ENCODE measurements at places on chromosomes 3 and 15. TPM values are rescaled to one million over a fixed set of nuclear protein-coding genes. Genes with fewer than 3 reads are reported as not detected.

DNA sequence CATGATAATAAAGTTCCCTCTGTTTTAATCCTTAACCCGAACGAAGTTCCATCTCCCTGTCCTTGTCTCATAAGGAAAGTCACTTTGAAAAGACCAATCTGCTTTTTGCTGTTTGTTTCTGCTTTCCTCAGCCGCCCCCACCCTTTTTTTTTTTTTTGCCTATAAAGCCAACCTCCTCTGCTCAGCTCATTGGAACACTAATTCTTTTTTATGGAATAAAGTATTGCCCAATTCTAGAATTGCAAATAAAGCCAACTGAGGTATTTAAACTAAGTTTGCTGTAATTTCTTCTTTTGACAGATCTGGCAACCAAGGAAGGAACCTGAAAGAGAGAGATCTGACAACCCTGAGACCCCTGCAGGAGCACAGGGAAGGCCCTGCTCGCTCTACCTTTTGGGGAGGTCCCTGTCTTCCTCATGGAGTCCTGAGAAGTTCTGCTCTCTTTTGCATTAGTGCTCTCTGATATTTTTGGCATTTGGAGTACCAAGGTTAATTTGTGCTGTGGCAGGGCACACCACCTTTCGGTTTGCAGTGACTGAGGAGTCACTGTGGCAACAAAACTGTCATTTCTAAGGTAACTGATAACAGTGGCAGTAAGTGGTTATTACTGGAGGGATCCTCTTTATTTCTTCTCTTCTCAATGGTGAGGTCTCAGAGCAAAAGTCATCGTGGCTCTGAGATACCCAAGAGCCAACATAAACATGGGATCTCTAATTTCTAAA, 35.2 kb upstream of the TRPM1 start:
- DNase-seq = no peak

DNA sequence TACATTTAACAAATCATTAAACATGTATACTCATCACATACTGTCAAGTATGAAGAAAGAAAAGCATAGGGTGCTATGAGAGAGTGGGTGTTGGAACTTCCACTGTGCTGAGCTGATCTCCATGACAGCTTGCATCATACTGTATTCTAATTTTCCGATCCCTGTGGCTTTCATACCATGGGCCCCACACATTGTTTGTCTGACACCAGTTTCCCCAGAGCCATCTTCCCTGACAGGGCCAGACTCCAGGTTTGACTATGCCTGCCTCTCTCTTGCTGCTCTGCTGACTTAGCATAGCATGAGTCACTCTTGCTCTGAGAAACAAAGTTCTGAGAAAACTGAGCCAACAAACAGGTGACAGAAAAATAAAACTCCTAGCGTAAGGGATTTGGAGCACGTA, 37.0 kb upstream of the CASR start:
- no peak for DNase-seq

DNA sequence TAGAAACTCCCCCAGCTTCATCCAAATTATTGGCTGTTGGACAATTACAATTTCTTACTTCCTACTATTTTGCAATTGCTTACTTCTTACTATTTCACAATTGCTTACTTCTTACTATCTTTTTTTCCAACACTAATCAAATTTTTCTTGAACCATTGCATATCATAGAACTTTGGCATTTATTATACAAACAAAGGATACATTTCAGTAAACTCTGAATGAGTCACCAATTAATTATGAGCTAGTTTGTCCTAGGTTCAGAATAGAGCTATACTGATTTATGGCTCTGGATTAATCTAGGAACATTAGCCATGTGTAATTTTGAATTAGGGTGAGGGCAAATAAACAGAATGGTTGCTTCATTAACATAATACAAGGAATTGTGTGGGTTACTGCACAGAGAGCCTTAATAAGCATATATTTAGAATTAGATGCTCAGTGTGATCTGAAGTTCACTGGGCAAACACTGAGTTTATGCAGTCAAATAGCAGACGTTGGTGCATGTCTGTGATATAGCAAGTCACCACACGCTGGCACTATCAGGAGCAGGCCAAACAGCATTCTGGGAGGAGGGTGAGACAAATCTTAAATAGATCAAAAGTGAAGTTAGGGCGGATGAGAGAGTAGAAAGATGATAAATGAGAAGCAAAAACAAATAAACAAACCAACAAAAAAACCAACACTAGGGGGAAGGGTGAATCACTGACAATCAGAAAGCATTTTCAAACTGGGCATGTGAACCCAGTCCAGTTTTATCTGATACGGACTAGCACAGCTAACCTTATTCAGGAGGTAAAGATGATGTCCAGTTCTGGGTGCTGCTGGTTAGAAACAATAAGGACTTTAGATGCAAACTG, 21.5 kb downstream of the GABRR3 start:
- DNase-seq = no peak

DNA sequence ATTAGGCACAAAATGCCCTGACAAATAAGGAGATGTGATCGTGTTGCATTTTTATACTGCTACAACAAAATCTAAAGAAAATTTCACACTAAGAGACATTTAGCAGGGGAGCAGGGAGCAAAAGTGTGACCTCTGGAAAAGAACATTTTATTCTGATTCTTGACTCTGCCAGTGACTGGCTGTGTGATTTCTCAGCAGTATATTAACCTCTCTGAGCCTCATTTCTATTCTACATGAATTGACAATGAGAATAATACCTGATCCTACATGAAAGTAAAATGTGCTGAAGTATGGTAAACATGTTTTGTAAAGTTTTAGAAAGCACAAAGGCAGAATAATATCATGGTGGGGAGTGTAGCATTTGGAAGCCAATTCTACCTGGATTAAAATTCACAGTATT, 273.3 kb downstream of the SLC9A9 start:
- DNase-seq = no peak

DNA sequence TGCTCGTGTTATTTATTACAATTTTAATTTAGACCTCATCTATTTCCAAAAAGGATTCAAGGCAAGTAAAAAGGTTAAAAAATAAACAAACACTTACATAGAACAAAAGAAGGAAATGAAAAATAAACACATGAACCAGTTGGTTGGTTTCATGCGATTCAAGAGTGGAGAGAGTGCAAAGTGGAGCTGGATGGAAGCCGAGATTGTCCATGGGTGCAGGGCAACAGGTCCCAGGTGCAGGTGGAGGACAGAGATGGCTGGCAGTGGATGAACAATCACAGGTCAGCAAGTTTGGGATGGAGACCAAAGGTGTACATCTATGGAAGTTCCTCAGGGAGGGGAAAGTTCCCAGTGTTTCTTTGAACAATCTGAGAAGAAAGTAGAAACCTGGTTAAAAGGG, 11.6 kb upstream of the SEMA5B start:
- no peak for DNase-seq

DNA sequence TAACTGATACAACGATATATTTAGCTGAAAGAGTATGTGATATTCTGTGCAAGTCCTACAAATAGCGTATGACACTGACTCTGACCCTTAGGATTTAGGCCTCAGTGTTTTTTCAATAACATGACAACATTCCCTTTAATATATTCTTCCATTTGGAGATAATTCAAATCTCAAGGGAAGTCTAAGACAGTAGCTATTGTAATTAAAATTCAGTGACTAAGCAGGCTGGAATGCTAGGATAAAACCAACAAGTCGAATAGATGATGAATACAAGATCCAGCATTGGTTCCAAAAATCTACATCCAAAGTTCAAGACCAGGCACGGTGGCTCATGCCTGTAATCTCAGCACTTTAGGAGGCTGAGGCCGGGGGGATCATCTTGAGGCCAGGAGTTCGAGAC, 56.2 kb downstream of the QTRT2 start:
- no peak for DNase-seq

DNA sequence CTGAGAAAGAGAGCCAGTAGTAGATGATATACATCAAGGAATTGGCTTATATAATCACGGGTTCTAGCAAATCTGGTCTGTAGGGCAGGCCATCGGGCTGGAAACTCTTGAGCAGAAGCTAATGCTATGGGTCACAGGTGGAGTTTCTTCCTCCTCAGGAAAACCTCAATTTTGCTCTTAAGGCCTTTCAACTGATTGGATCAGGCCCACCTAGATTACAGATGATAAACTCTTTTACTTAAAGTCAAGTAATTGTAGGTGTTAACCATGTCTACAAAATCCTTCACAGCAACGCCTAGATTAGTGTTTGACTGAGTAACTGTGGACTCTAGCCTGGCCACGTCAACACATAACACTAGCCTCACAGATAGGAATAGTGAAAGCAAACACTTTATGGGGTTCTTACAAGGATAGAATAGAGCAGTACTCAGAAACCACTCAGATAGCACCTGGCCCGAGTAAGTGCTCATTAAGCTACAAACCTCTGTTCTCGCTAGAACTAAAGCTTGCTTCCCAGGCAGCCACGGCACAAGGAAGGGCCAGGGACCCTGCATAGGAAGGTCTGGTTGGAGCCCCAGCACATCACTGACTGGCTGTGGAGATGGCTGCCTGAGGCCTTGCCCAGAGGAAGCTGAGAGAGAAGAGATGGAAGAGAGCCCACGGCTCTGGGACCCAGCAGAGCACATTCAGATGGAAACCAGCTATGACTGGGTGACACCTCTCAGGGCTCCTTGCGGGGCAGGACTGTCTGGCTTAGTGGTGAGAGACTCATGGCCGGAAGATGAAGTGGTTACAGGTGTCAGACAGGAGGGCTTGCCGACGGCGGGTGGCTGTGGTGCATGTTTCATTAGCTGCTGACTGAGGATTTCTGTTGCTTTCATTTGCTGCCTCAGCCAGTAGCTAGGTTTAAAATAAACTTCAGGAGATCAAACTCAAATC, 202.5 kb upstream of the TLE3 start:
- DNase-seq = peak; percentile 60

The NME9 gene
- polyA plus RNA-seq = 0.80 TPM

The ADPRH gene
- 3.4 TPM for polyA plus RNA-seq

The TPRG1 gene
- 8.2 TPM for polyA plus RNA-seq
